ENCODE measurements at places on chromosomes 4 and X.

GRCh38 chr4:37666625-37667071 is 19.5 kb downstream of the RELL1 start:
- no peak for DNase-seq

DNA sequence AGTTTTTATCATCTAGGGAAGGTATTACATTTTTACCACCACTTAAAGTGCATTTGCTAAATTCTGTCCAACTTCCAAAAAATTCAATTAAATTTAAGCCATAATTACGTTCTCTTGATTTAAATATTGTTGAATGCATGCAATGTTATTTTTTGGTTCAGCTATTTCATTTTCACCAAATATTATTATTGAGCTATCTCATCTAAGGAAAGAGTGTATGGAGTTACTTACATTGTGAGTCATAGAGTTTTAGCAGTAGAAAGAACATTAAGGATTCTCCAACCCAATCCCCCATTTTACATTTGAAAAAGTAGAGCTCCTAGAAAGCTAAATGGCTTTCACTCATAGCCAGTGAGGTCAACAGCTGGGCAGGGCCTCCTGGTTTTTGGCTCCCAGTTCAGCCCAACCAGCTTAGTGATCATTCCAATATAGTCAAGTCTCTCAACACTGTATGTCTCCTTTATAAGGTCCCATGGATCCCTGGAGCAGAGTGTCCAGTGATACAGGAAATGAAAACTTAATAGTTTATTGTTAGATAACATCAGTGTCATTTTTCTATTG is 60.5 kb downstream of the NDNF start:
- DNase-seq, result no peak

- peak; percentile 37 for DNase-seq
Observed at GRCh38 chr4:119490335-119490734, 138.3 kb downstream of the PDE5A start.

DNA sequence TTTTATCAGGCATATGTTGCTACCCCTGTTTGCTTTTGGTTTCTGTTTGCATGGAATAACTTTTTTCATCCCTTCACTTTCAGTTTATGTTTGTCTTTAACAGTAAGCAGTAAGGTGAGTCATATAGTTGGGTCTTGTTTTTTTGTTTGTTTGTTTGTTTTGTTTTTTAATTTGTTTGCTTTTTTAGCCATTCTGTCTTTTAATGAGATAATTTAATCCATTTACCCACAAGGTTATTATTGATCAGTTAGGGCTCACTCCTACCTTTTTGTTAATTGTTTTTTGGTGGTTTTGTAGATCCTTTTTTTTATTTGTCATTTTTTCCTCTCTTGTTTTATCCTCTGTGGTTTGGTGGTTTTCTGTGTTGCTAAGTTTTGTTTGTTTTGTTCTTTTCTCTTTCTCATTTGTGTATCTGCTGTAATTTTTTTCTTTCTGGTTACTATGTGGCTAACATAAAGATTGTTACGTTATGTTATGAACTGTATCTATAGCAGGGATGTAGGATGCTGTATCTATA is 379.5 kb upstream of the MAD2L1 start:
- DNase-seq, result no peak

GRCh38 chrX:15328131-15328530 is 7.2 kb downstream of the PIGA start:
- no peak for DNase-seq

- peak; percentile 69 for DNase-seq
Observed at GRCh38 chr4:163548481-163549243, 54.2 kb downstream of the TMA16 start.

GRCh38 chrX:20116087-20116576 is 575 bp downstream of the MAP7D2 start:
- no peak for DNase-seq

GRCh38 chrX:73876911-73877310 is 313.9 kb downstream of the CHIC1 start:
- no peak for DNase-seq

All from KBM-7 (cell line).